ENCODE measurements at places on chromosomes 12 and 14.

DNA sequence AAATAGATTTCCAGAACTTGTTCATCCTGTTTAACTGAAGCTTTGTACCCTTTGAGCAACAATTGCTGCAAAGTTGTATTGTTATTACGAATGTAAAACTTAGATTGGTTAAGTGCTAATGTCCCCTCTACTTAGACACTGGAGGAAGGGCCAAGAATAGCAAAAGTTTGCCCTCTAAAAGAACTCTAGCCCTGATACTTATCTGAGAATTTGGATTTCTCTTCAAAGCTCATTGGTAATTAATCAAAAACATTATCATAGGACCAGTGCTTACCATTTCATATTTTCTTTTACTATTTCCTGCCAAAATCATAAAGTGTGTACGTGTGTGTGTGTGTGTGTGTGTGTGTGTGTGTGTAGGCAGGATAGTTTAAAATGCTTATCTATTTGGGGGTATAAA lies 58.2 kb downstream of the LMNTD1 start:
- no peak for DNase-seq

- DNase-seq: no peak
Measured at GRCh38 chr12:57833672-57834071, 12.9 kb downstream of the CTDSP2 start.

- DNase-seq: peak; percentile 84
Measured at GRCh38 chr12:57242691-57243454, 8.1 kb downstream of the STAC3 start.

GRCh38 chr12:111034886-111035577 lies 114.7 kb upstream of the MYL2 start:
- no peak for DNase-seq

GRCh38 chr12:55715833-55716581 lies at the start of gene BLOC1S1:
Gene BLOC1S1 (plus strand): TSS chr12:55716046. CDS start chr12:55716052, 6 bp downstream.
- DNase-seq: peak; percentile 84

GRCh38 chr12:104701756-104702155 lies 245.0 kb downstream of the CHST11 start:
- no peak for DNase-seq

DNA sequence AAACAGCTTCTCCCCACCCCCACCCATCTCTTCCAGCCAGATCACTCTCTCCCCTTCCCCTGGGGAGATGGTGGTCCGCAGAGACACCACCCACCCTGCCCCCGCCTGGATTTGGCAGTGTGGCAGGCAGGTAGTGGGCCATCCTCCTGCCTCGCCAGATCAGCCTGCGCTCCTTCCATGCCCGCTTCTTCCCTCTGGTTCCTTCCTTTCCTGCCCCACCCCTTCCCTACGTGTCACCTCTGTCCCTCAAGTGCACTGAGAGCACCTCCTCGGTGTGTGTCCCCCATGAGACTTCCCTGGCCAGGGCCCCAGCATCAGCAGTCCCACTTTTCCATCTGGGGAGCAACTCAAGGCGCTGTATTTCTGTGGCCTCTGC lies 632 bp downstream of the NYNRIN start:
- no peak for DNase-seq

DNA sequence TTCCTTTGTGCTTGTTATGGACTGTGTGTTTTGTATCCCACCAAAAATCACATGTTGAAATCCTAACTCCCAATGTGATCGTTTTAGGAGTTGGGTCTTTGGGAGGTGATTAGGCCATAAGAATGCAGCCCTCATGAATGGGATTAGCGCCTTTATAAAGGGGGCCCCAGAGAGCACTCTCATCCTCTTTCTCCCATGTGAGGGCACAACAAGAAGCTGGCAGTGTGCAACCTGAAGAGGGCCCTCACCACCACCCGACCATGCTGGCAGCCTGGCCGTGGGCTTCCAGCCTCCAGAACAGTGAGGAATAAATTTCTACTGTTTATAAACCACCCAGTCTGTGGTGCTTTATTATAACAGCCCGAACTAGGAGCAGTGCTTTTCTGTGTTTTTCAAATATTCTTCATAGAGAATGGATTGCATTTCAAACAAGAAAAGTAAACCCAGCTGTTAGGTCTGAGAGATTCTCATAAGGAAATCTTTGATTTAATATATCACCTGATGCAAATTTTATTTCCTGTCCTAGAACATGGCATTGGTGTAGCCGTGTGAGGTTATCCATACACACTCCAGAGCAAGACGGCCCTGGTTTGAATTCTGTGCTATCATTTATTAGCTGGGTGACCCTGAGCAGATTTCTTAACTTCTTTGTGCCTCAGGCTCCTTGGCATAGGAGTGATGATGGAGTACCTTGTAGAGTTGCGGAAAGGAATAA lies 27.8 kb downstream of the HSPB8 start:
- no peak for DNase-seq

DNA sequence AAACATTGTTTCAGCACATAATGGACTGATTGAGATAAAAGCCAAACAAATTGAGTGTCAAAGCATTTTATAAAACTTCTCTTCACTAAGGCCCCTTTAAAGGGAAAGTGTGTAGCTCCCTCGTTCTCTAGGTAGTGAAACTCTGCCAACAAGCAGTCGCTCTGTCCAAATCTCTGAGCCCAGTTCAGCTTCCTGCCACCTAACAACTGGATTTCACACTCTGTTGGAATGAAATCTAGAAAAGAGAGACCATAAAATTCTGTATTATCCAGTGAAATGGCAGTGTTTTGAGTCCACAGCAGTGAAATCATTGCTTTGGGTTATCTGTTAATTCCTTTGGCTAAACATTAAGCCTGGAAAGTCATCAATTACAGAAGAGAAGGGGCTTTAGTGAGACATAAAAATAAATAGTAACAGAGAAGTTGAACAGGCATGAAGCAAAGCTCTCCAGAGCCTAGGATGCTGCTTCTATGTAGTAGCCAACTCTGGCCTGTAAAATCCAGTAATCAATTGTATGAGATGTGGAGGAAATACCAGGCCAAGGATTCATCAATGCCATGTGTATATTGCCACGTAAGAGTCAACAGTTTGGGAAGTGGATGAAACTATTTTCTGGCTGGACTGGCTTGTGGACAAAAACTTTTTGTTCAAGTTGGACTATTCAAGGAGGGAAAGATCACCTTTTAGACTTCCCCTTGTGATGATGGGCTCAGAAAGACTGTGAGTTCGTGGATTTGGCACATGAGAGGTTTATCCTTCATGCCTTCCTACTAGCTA lies 122.5 kb downstream of the WIF1 start:
- no peak for DNase-seq

GRCh38 chr14:43778570-43778936 lies 728.5 kb downstream of the FSCB start:
- no peak for DNase-seq

- no peak for DNase-seq
Measured at GRCh38 chr12:85690146-85690545, 146.1 kb downstream of the RASSF9 start.

DNA sequence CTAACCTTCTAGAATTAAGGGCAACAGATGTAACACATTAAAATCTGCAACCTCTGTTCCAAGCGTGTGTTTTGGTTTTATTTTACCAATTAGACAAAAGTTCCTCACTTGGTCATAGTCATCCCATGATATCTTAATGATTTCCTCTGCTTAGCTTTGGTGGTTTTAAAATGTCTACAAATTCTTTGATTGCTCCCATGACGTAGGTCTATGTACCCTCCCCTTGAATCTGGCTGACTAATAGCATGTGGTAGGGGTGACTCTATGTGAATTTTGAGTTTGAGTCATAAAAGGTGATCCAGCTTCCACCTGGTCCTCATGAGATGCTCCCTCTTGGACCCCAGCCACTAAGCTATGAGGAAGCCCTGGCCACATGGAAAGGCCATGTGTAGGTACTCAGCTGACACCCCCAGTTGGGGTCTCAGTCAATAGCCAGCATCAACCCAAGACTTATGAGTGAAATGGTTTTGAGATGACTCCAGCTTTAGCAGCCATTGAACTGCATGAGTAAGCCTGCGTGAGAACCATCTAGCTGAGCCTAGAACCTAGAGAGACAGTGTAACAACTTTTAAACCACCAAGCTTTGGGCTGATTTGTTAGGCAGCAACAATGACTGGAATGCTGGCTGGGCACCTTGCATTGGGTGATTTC lies 247.1 kb downstream of the MSRB3 start:
- no peak for DNase-seq

- no peak for DNase-seq
Measured at GRCh38 chr12:8996682-8997405, 7.5 kb downstream of the KLRG1 start.
